Ureter (tissue), 1 donor: ENCODE measurements at places on chromosomes 7 and 10. TPM values are rescaled to one million over a fixed set of nuclear protein-coding genes. Genes with fewer than 3 reads are reported as not detected.

Gene ADAMTS14
- 2.1 TPM for total RNA-seq

Gene CDHR1
- 1.5 TPM for total RNA-seq

Gene LCOR
- 88.7 TPM for total RNA-seq

Gene ASB10
- total RNA-seq, result not detected

Gene CUL1
- total RNA-seq, result 48.4 TPM

Gene MYOZ1
- total RNA-seq, result 0.91 TPM

Gene TLX1
- total RNA-seq, result not detected

Gene MBL2
- total RNA-seq, result not detected

Gene CNPY1
- total RNA-seq, result not detected

Gene SLC18A3
- not detected for total RNA-seq

Gene ELFN1
- total RNA-seq, result 1.7 TPM

Gene CCDC136
- 12.5 TPM for total RNA-seq

Gene JMJD1C
- total RNA-seq, result 88.2 TPM

Gene NXPH1
- total RNA-seq, result not detected

Gene PPP1R3A
- not detected for total RNA-seq

Gene CUBN
- total RNA-seq, result 2.4 TPM

Gene CPA2
- total RNA-seq, result not detected

Gene MRM2
- 34.2 TPM for total RNA-seq

Gene AKR1C8
- total RNA-seq, result not detected

Gene MYL7
- total RNA-seq, result not detected

Gene SLIT1
- total RNA-seq, result 0.34 TPM

Gene HACD1
- 20.7 TPM for total RNA-seq

Gene AKR1C2
- 343 TPM for total RNA-seq

Gene POLL
- 35.9 TPM for total RNA-seq

Gene RAMP3
- 47.2 TPM for total RNA-seq

Gene CPN1
- not detected for total RNA-seq

Gene PLEKHS1
- total RNA-seq, result 25.7 TPM

Gene PPIF
- 108 TPM for total RNA-seq

Gene CYP2C19
- not detected for total RNA-seq

Gene ARHGAP22
- 4.6 TPM for total RNA-seq

Gene SP4
- 13.3 TPM for total RNA-seq

Gene OR2A1
- not detected for total RNA-seq

Gene YAE1
- total RNA-seq, result 24.8 TPM

Gene RET
- 0.42 TPM for total RNA-seq

Gene PLAU
- total RNA-seq, result 13.8 TPM

Gene HMX3
- not detected for total RNA-seq

Gene PNLIP
- total RNA-seq, result not detected

Gene GSTO2
- total RNA-seq, result 47.0 TPM
